GM03348 (cell line): ENCODE measurements at places on chromosomes 7 and 10.

DNA sequence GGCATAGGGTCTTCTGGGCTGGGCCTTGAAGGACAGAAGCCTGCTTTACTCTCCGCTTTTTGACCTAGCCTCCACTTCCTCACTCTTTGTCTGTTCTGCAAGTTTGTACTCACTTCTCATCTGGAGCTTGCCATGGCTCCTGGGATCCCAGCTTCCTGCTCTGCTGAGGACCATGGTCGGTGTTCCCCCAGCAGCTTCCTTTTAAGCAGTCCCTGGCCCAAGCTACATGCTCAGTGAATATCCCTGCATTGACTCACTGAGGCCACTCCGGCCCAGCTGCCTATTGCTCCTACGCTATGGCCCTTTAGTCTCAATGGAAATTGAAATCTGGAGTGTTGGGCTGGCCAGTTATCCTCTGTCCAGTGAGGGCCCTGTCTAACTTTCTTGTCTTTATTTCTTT lies 427.7 kb downstream of the RPS24 start:
- DNase-seq = no peak

DNA sequence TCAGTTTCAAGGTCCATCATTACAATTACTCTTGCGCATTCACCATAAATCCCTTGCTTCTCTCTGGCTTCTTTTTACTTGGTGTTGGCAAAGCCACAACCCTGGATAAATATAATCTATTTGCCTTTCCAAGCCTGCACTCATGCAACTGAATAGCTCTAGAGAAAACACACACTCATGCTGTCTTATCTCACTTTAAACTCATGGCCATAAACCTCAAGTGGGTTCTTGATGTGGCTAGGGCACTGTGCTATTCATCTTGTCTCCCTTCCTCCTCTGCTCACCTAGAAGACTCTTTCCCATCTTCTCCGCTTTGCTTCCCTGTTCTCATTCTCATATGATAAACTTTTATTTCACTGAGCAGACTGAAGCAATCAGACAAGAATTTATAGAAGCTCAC lies 165.4 kb upstream of the MTPN start:
- DNase-seq = no peak

- no peak for DNase-seq
Measured at GRCh38 chr10:91162050-91162494, 58.4 kb upstream of the PCGF5 start.

DNA sequence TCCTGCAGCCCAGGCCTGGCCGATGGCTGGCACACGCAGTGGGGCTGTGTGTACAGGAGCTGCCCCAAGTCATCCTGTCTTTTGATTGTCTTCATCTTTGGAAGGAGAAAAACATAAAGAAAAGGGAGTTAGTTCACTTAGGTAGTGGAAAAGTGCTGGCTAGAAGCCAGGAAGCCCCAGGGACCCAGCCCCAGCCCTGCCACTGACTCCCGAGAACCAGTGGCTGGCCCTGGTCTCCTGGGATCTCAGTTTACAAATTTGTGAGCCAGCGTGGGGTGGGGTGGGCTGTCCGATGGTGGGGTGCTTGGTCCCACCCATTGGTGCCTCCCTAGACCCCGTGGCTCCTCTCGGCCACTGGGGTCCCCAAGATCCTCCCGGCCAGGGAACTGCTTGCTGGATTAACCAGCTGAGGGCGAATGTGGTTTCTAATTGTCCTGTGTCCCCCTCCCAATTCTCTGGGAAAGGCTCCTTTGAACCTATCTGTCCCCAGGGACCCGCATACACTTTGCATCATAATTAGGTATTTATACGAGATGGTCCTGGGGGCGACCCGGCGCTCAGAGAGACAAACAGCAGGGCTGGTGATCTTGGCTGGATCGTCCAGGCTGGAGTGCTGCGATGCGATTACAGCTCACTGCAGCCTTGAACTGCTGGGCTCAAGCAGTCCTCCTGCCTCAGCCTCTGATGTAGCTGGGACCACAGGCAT lies 16.3 kb upstream of the CHST12 start:
- DNase-seq = no peak

- DNase-seq = no peak
Measured at GRCh38 chr10:92241501-92241900, 49.4 kb downstream of the CPEB3 start.

GRCh38 chr7:101819913-101820522 lies 2.6 kb downstream of the CUX1 start:
- DNase-seq = no peak

- no peak for DNase-seq
Measured at GRCh38 chr10:131575877-131576276, 264.4 kb upstream of the TCERG1L start.

DNA sequence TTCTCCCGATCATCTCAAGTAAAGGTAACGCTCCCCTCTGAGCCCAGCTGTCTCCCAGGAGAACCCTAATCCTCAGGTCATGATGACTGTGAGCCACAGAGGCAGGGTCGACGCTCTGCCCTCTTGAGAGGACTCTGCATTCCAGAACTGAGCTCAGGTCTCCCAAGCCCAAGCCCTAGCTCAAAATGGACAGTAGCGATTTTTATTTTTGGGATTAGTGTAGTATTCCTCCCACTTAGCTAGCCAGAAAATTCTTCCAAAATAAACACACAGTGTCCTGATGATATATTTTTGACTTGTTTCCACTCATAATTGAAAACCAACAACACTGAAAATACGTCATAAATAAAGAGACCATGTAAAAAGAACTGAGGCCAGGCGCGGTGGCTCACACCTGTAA lies 462.0 kb upstream of the MGMT start:
- no peak for DNase-seq

DNA sequence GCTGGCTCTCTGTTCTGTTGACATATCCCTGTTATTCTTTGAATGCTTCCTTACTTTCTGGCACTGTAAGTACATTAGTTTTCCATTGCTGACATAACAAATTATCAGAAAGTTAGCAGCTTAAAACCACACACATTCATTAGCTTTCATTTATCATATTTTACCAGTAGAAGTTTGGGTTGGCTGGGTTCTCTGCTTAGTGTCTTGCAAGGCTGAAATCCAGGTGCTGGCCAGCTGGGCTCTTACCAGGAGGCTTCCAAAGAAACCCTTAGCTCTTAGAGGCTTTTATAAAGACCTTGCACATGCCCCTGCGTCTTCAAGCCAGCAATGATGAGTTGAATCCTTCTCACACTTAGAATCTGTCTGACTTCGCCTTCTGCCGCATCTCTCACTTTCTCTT lies 160.6 kb downstream of the MLLT10 start:
- DNase-seq = no peak

GRCh38 chr7:1740214-1740613 lies 70.1 kb downstream of the ELFN1 start:
- DNase-seq = no peak
